ENCODE measurements at places on chromosomes 7 and 10. TPM values are rescaled to one million over a fixed set of nuclear protein-coding genes. Genes with fewer than 3 reads are reported as not detected.
A peak's percentile ranks its signal among the peaks of the same experiment; 100 is the strongest.

DNA sequence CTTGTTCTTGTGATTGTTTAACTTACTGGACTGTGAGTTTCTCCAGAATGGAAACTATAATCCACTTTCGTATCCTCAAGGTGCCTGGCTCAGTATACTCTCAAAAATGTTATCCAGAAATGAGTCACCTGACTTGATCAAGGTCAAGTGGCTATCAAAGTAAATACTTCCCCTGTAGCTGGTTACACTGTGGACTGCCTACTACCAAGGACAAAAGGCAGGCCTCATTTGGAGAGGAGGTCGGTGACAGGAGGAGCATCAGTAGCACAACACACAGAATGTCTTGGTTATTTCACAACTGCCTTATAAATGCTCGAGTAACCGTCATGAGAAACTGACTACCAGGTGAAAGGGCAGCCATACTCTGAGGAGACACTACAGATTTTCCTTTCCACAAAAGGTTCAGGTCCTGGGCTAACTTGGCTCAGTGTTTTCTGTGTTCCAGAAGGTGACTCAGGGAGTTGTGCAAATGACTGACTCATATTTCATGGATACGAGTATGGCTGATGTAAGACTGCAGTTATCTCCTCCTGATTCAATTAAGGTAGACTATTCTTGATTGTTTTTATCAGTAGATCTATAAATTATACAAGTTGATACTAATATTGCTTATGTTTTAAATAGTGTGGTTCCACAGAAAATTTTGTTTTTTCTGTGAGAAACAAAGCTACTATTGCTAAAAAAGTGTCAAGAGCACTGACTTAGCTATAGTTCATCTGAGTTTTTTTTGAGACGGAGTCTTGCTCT is 4.2 kb upstream of the CCNY start:
- H3K27ac ChIP-seq = no peak overlapping the region
- peaks cover 63% of the 10 kb centered on the region for H3K4me1 ChIP-seq
- no peaks in the 10 kb centered on the region for H3K27me3 ChIP-seq
- DNase-seq = no peak
- no peaks in the 10 kb centered on the region for H3K36me3 ChIP-seq

DNA sequence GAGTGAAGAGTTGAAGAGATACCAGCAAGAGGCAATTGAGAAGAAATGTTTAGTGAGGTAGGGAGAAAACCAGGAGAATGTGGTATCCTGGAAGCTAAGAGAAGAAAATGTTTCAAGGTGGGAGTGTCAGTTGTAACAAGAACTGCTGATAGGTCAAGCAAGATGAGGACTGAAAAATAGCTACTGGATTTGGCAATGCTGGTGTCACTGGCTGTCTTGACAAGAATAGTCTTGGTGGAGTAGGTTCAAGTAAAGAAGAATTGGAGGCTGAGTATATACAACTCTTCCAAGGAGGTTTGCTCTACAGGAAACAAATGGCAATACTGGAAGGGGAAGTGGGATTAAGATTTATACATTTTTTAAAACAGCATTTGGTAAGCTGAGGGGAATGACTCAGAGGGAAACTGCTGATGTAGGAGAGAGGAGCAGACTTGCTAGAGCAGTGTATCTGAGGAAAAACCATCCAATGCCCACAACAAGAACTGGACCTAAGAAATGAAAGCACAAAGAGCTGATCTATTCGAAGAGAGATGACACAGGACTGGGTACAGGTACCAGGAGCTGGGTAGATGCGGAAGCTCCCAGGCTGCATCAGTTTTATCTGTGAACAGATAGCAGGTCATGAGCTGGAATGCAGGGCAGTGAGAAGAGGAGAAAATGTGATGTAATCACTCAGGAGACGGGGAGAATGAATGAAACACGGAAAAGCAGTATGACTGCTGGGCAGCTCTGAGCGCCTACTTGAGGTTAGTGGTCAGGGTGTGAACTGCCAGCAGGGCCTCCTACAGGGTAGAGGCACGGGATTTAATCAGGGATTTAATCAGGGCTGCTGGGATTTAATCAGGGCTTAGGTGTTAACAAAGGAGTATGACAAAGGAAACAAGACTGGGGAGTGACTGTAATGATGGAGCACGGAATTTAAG is 34.5 kb downstream of the FAM25A start:
- no peaks in the 10 kb centered on the region for H3K4me1 ChIP-seq
- H3K36me3 ChIP-seq = peaks cover 24% of the 10 kb centered on the region
- DNase-seq = no peak
- H3K4me3 ChIP-seq = no peak overlapping the region

GRCh38 chr10:97135464-97135863 is 50.3 kb downstream of the SLIT1 start:
- no peaks in the 10 kb centered on the region for H3K4me1 ChIP-seq
- H3K36me3 ChIP-seq = no peaks in the 10 kb centered on the region
- H3K27me3 ChIP-seq = peaks cover 7% of the 10 kb centered on the region
- no peak for DNase-seq

GRCh38 chr7:18206331-18206730 is 178.7 kb upstream of the PRPS1L1 start:
- H3K36me3 ChIP-seq = no peaks in the 10 kb centered on the region
- no peak for DNase-seq
- no peak overlapping the region for H3K4me3 ChIP-seq
- H3K27me3 ChIP-seq = no peaks in the 10 kb centered on the region

DNA sequence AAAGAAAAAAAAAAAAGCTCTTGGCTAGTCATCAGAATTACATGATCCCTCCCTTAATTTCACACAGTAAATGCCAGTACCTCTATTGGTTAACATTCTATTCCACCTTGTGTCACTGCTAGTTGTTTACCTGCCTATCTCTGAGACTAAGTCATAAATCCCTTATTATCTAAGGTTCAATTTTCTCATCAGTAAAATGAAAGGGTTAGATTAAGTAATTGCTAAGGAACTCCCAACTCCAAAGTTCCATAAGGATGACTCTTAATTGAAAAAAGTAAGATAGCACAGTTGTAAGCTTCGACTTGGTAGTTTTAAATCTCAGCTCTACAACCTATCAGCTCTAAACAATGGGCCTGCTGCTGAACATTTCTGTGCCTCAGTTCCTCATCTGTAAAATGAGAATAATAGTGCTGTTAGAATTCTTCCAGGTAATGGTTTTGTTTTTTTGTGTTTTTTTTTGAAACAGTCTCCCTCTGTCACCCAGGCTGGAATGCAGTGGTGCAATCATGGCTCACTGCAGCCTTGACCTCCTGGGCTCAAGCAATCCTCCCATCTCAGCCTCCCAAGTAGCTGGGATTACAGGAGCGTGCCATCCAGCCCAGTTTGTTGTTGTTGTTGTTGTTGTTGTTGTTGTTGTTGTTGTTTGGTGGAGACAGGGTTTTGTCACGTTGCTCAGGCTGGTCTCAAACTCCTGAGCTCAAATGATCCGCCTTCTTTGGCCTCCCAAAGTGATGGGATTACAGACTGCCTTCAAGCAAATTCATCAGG is 35.6 kb downstream of the SRPK2 start:
- H3K36me3 ChIP-seq = no peaks in the 10 kb centered on the region
- H3K27ac ChIP-seq = peak overlapping the region; percentile 93
- H3K4me3 ChIP-seq = no peak overlapping the region
- no peaks in the 10 kb centered on the region for H3K27me3 ChIP-seq

- H3K36me3 ChIP-seq = no peaks in the 10 kb centered on the region
- H3K27me3 ChIP-seq = peaks cover 3% of the 10 kb centered on the region
- no peaks in the 10 kb centered on the region for H3K4me1 ChIP-seq
- H3K4me3 ChIP-seq = no peak overlapping the region
- DNase-seq = no peak
- H3K27ac ChIP-seq = no peak overlapping the region
Measured at GRCh38 chr10:112078003-112078402, 105.6 kb downstream of the GPAM start.

COL13A1 gene
- not detected for total RNA-seq
